Hepatocyte (in vitro differentiated cells): ENCODE measurements at places on chromosomes 12 and 14. TPM values are rescaled to one million over a fixed set of nuclear protein-coding genes. Genes with fewer than 3 reads are reported as not detected.

The SERPINA1 gene
- 5,074 and 5,718 TPM in 2 replicates for total RNA-seq

The MIP gene
- 0.08 TPM in 1 of 2 replicates, not detected in the other for total RNA-seq

The ZDHHC22 gene
- total RNA-seq, result 0.04 TPM in 1 of 2 replicates, not detected in the other

GRCh38 chr14:52463375-52463774, 88.9 kb downstream of the TXNDC16 start:
- H3K27me3 ChIP-seq, result no peaks in the 10 kb centered on the region
- no peaks in the 10 kb centered on the region for H3K4me1 ChIP-seq
- H3K4me3 ChIP-seq, result no peak overlapping the region
- no peak overlapping the region for H3K27ac ChIP-seq
- DNase-seq, result no peak
- no peaks in the 10 kb centered on the region for H3K36me3 ChIP-seq

DNA sequence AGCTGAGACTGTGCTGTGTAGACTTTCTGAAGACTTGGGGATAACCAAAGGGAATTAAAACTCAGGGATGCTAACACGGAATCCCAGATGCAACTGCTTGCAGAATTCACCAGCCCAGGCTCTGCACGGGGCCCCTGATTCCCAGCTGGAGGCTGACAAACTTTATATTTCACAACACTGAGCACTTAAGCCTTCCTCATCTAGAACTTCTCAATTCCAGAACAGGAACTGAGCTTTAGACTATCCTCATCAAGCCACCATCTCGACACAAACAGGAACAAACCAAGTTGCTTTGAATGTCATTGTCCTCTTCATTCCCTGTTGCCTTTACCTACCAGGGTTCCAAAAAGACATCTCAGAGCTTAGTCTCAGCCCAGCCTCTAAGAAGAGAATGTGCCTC, 22.2 kb downstream of the CCDC63 start:
- H3K4me1 ChIP-seq, result no peaks in the 10 kb centered on the region
- H3K27me3 ChIP-seq, result no peaks in the 10 kb centered on the region
- no peak overlapping the region for H3K4me3 ChIP-seq

GRCh38 chr12:75194250-75194649, 15.4 kb downstream of the KCNC2 start:
- DNase-seq, result no peak
- H3K4me1 ChIP-seq, result no peaks in the 10 kb centered on the region
- H3K27ac ChIP-seq, result no peak overlapping the region
- H3K4me3 ChIP-seq, result no peak overlapping the region
- H3K36me3 ChIP-seq, result no peaks in the 10 kb centered on the region
- H3K27me3 ChIP-seq, result no peaks in the 10 kb centered on the region

- no peak overlapping the region for H3K4me3 ChIP-seq
- no peak for DNase-seq
- no peak overlapping the region for H3K27ac ChIP-seq
- H3K36me3 ChIP-seq, result no peaks in the 10 kb centered on the region
Measured at GRCh38 chr14:55198749-55199148, 7.4 kb upstream of the DLGAP5 start.
